AML-193 (cell line): ENCODE measurements at places on chromosomes 3 and 15.

DNA sequence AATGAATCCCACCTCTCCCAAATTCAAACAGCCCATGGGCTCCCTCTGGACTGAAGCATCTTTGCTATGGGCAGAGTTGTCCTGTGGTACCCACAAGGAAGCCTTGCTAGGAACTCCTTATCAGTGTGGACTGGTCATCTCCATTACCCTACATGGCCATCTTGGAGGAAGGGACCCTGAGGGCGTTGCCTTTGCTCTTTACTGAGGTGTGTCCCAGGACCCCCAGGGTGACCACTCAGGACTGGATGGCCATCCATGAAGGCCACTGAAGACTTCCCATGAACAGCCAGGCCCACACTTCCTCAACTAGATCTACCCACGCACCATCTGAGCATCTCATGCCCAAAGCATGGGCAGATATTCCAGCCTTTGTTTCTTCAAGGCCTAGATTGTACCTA, 20.0 kb downstream of the RTP3 start:
- no peak for DNase-seq

DNA sequence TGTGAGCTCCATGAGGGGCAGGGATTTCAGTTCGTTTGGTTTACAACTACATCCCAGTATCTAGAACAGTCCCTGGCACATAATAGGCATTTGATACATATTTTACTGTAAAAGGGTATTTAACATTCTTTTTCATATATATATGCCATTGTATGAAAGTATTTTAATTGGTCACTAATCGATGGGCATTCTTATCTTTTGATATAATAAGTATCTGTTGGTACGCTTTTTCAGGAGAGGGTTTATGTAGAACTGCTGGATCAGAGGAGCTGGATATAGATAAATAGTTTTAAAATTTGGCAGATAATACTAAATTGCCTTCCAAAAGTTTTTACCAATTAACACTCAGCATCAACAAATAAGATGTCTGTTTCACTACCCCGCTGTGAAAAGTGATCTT, 978 bp upstream of the RSL24D1 start:
- no peak for DNase-seq

GRCh38 chr3:41565948-41566514, 366.7 kb downstream of the CTNNB1 start:
- DNase-seq, result no peak

DNA sequence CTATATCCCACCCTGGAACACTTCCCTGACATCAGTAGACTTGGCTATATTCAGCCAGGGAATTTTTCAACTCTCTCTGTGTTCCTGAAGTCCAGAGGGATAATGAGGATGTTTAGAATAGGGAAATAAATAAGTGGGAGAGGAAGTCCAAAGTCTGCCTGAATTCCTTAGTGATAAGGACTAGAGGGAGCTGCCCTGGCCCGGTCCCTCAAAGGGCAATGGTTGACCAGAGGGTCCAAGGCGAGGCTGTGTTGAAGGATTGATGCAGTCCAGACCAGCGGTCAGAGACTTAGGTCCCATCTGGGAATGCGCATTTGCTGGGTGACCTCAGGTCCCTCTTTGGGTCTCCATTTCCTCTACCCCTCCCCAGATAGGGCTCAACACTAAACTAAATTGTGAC, 7.9 kb downstream of the VIPR1 start:
- DNase-seq, result no peak

- DNase-seq, result no peak
These were observed 336.1 kb upstream of the RARB start for GRCh38 chr3:25091934-25092333.

GRCh38 chr3:94176988-94177745, 114.3 kb downstream of the NSUN3 start:
- no peak for DNase-seq

DNA sequence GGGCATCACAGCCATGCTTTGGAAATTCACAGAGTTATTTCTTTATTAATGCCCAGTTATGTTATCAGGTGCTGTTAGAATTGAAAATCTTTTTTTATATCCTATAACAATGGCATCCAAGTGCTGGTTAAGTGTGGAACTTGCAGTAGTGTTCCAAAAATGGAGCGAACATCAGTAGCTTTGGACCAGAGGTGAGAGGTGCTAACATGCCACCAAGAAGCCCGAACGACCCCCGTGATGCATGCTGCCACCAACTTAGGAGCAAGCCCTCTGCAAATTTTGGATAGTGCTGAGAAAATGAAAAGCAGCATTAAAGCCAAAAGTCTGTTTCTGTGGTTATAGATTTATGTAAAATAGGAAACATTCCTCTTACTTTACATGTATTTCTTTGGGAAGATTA, 24.8 kb downstream of the RBP1 start:
- no peak for DNase-seq

- DNase-seq, result no peak
These were observed 124.2 kb downstream of the TMCO5A start for GRCh38 chr15:38058596-38059075.

DNA sequence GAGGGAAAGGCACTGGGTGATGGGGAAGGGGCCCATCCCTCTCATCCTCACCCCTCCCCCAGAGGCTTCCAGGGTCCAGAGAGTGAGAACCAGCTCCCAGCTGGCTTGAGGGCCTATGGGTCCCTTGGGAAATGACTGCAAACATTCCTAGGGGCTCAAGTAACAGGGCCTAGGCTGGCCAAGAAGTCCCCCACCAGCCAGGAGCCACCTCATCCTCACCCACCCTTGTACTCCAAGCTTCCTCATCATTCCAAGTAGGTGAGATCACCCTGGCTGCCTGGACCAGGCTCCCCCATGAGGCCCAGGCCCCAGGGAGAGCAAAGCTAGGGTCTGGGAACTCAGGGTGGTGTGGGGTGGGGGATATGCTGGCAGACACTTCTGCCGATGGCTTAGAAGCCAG, 14.8 kb downstream of the LOXL1 start:
- no peak for DNase-seq

- no peak for DNase-seq
These were observed 102.7 kb downstream of the ATP1B3 start for GRCh38 chr3:141979050-141979671.

DNA sequence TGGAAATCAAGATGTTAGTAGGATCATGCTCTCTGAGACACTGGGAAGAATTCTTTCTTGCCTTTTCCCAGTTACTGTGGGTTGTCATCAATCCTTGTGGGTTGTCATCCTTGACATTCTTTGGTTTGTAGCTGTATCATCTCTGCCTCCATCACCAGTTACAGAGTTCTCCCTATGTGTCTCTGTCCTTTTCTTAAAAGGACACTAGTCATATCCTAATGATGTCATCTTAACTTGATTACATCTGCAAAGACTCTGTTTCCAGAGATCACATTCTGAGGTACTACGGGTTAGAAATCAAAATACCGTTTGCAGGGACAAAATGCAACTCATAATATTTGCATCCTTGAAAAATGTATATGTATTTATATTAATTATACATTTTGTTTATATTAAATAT, 500.4 kb downstream of the ZBBX start:
- DNase-seq, result no peak
